Lung microvascular endothelial cell (primary cell): ENCODE measurements at places on chromosomes 12 and 14.
A peak's percentile ranks its signal among the peaks of the same experiment; 100 is the strongest.

GRCh38 chr14:50897658-50898175 lies 25.9 kb downstream of the ABHD12B start:
- DNase-seq: no peak

DNA sequence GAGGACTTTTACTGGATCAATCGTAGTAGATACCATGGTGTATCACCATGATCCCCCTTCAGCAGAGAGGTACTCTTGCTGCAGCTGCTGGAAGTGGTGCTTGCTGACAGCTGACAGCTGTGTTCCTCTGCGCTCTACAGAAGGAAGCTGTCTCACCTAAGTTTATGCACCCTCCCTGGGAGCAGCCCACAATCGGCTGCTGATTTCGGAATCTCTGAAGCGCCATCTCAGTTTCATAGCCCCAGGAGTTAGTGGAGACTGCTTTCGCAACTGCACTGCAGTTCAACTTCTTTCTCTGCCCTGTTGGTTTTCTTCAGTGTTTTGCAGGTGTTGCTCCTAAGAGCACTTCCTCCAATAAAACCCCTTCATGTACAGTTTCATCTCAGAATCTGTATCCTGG lies 237.9 kb downstream of the PAWR start:
- no peak for DNase-seq

GRCh38 chr14:77126461-77126990 lies 15.1 kb downstream of the ZDHHC22 start:
- DNase-seq: no peak

DNA sequence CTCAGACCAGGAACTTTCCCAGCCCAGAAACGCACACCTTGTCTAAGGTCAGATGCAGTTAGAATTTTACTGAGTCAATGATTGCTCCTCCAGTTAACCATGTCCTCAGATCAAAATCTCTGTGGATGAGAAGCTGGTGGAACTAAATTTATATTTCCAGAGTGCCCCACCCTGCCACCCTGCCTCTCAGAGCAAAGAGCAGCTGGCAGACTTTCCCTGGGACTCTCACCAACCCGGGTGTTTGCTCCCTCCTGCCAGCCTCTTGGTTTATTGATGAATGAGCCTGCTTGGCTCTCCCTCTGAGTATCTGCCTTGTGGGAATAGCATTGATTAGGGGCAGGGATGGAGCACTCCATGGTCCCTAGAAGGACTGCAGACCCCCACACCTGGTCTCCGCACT lies 5.9 kb upstream of the KRT1 start:
- no peak for DNase-seq

- DNase-seq: no peak
Observed at GRCh38 chr12:16118586-16118985, 158.9 kb downstream of the SLC15A5 start.

- DNase-seq: no peak
Observed at GRCh38 chr12:121762269-121762668, 31.2 kb downstream of the RHOF start.

DNA sequence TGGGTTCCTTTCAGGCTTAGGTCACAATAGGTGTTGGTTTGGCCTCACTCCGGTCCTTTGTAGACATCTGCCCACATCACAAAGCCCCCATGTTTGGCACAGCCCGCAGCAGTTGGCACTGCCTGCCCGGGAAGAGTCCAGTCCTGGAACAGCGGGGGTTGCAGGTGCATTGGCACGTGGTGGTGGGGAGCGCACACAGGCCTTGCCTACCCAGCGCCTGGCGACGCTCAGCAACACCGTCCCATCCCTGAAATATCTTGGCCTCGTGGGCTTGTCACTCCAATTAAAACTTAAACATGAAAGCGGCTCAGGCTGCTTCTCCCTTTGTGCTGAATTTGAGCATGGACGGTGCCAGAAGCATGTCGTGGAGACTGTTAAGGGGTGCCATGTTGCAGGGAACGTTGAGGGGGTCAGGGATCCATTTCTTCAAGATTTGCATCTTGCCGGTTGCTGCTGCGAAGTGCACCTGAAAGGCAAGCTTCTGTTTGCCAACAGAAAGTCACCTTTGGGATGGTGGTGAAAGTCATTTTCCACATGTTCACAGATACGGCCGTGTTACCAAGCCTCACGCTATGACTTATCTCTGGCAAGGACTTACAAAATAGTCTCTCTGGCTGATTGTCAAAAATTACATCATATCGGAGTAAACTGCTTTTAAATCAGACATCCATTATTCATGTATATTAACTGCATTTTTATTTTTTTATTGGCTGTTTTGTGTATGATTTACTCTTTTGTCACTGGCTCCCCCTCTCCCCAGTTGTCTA lies 91.5 kb downstream of the FBXW8 start:
- no peak for DNase-seq

DNA sequence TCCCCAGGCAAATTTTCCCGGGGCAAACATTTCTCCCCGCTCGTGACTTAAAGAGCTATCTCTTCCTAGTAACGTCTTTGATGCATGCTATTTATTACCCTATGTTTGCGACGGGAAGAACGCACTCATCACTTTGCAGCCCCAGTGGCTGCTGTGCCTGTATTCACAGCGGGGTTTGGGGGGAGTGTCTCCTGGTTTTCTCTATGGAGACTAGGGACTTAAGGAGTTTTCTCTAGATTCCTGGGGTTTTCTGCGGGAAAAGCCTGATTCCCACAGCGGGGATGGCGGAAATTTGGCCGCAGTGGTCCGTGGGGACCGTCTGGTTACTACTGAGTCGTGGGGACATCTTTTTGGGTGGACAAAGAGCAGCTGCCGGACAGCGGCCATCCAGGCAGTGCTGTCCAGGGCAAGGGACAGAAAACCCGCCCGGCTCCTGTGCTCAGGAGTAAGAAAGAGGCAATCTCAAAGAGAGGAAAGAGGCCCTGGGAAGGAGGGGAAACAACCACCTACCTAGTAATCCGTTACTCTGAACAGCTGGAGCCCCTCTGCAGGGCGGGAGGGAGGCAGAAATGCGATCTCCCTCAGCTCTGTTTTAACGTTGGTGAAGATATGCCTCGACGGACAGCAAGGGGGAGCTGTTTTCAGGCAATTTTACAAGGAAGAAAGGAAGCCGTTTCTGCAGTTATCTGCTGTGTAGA lies 771 bp upstream of the AVPR1A start:
- DNase-seq: peak; percentile 59

- DNase-seq: peak; percentile 40
Observed at GRCh38 chr12:58888131-58888783, 32.0 kb downstream of the LRIG3 start.

DNA sequence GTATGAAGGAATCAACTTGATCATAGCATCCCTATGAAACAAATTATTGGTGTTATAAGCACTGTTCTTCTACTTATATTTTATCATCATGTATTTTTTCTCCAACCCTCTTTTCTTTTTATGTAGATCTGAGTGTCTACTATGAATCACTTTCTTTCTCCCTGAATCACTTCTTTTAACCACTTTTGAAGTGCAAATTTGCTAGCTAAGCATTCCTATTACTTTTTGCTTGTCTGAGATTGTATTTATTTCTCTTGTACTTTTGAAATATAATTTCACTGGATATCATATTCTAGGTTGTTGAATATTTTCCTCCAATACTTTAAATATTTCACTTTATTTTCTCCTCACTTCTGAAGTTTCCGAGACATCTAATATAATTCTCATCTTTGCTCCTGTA lies 1282.3 kb upstream of the FLRT2 start:
- no peak for DNase-seq

DNA sequence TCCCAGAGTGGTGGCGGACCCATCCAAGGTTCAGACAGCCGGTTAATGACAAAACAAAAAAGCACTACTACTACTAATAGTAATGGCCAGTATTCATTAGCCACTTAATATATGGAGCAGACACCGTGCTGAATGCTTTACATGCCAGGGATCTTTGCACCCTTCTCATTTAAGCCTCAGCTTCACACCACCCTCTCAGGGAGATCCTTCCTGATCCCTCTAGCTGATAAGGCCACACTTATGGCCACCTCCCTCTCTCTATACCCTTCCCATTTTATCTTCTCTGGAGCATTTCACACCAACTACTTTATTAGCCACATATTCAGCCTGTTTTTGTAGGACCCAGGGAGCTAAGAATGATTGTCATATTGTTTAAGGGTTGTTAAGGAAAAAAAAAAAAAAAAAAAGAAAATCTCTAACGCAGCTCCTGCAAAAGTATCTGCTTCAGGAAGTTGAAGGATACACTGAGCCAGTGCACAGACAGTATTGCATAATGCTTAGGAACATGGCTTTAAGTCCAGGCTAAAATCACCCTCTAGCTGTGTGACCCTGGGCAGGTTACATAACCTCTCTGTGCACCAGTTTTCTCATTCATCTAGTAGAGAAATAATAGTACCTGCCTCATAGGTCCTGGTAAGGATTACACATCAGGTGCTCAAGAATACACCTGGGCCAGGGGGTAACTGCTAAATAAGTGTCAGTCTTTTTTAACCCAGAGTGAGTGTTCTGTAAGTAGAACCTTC lies 29.4 kb downstream of the NUAK1 start:
- peak; percentile 56 for DNase-seq

DNA sequence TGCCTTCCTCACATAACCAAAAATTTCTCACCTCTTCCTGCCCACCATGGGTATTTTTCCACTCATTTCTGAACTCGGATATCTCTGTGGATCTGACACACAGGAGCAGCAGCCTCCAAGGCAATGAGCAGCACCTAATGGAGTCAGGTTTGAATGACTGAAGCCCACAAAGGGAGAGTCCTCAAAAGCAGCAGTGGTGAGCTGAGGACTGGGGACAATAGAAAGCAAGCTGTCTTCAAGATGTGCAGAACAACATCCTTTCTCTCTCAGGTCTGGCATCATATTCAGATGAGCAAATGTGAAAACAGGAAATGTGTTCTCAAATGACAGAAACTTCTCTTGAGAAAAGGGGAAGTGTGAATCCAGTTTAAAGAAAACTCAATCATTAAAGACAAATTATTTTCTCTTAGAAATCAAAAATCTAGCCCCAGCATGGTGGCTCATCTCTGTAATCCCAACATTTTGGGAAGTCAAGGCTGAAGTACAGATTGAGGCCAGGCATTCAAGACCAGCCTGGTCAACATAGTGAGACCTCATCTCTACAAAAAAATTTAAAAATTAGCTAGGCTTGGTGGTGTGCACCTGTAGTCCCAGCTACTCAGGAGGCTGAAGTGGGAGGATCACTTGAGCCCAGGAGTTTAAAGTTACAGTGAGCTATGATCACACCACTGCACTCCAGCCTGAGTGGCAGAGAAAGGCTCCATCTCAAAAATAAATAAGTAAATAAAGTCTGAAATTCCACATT lies 54.2 kb downstream of the C12orf42 start:
- DNase-seq: no peak

- no peak for DNase-seq
Observed at GRCh38 chr14:31387091-31387490, 33.3 kb downstream of the HEATR5A start.

DNA sequence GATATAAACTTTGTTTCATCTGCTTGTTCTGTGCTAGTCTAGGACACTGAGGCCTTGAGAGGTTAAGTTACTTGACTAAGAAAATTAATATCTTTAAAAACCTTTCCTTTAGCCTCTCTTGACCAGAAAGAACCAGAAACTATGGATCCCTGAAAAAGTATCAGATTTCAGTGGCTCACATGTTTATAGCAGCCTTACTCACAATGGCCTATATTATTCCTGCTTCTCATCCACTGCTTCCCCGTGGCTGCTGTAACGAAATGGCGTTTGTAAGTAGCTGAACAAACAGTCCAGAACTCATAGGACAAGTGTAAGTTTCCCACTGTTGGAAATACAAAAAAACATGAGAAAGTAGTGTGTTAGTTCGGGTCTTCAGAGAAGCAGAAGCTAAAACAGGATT lies 3.2 kb upstream of the PYGL start:
- no peak for DNase-seq

DNA sequence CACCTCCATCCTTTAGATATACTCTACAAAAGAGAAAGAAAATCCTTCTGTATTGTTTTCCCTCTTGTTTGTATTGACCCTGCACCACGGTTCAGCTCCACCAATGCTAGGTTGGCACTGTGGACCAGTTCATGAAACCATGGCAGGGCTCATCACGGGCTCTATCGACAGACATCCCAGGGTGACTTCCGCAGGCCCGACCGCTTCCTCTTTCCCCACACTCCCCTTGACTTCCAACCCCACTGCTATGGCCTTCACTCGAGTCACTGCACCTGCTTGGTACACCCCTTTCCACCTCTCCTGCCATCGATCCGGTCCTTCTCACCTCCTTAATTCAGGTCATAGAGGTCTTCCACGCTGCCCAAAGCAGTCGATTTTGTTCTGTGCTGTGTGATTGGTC lies 21.2 kb upstream of the AKAP5 start:
- no peak for DNase-seq

GRCh38 chr12:88994537-88994936 lies 357.8 kb downstream of the DUSP6 start:
- DNase-seq: no peak

GRCh38 chr14:42023452-42023851 lies 416.8 kb downstream of the LRFN5 start:
- DNase-seq: no peak

DNA sequence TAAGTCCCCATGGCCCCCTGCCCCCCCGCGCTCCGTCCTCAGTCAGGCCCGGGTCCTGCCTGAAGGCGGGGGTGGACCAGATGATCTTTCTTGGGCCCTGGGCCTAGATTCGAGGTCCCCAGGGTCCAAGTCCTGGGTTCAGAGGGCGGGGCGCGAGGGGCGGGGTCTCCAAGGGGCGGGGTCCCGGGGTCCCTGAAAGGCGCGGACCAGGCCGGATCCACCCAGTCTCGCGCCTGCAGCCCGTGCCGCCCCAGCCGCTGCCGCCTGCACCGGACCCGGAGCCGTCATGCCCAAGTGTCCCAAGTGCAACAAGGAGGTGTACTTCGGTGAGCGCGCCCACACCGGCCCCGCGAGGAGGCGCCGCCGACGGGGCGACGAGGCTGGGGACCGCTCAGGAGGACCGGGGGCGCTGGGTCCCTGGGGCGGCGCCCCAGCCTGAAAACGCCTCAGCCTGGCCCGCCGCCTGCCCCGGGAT lies 325 bp downstream of the CRIP1 start:
- no peak for DNase-seq

GRCh38 chr12:116318576-116319232 lies 41.2 kb upstream of the MED13L start:
- DNase-seq: no peak

DNA sequence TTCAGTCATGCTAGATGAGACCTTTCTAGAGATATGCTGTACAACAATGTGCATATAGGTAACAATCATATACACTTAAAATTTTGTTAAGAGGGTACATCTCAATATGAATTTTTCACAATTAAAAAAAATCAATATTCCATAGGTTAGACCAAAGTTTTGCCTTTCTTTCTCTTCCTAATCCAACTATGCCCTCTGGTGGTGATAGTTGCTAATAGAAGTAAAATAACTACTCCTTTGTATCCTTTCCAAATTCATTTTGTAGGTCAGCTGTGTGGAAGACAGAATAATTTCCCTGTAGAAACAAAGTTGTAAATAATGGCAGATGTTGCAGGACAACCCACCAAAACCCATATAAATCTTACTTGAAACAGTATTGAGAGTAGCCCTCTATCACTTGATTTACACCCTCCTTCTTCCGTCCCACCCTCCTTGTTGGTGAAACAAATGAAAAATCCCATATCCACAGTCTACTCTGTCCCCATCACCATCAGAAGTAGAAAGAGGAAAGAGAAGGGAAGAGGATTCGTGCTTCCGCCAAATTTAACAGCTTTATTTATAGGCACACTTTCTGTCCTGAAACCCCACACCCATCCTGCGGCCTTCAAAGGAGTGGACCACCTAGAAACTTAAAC lies 34.2 kb upstream of the KICS2 start:
- peak; percentile 73 for DNase-seq
